Brain microvascular endothelial cell (primary cell): ENCODE measurements at places on chromosomes 5 and 9.

- DNase-seq: no peak
Observed at GRCh38 chr5:40829748-40830533, 5.1 kb downstream of the RPL37 start.

GRCh38 chr5:143496943-143497342, 93.5 kb upstream of the NR3C1 start:
- no peak for DNase-seq

GRCh38 chr5:30878746-30879145, 314.7 kb upstream of the CDH6 start:
- no peak for DNase-seq

DNA sequence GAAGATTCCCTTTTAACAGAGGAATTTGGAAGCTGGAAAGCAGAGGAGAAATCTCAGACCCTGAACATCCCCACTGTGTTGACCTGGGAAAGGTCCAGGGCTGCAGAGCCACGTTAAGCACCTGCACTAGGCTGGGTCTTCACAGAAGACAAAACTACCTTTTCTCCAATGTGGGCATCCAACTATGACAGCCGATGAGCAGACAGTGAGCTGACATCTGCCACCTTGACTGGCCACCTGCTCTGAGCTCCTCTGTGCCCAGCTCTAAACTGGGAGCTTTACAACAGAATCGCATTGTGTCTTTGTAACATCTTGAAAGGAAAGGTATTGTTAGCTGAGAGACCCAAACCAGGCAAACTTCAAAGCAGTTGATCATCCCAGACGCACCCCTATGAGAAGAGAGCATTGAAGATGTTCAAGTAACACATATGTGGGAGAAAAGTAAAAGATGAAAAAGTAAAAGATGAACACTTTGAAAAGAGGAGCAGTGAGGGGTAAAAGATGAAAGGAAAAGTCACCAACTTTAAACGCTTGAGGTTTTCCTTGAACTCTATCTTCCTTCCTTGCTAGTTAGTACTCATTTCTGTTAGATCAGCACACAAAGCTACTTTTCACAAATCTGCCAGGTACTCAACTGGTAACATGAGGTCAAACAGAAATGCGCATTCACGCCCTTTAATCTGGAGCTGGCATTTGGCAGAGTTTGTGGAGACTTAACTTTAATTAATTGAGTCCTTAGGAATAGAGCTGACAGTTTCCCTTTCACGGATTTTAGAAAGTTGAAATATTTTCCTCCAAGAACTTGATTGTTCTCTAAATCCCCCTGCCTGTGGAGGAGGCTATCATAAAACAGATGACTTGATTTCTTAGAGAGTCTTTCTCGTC, 53.2 kb upstream of the CTXN3 start:
- DNase-seq: no peak

- DNase-seq: no peak
Observed at GRCh38 chr5:176319827-176320554, 41.6 kb downstream of the KIAA1191 start.

- DNase-seq: no peak
Observed at GRCh38 chr5:168167338-168167737, 124.1 kb upstream of the WWC1 start.

- DNase-seq: no peak
Observed at GRCh38 chr5:98529321-98529720, 244.1 kb upstream of the RGMB start.

GRCh38 chr9:24698881-24699518, 153.3 kb upstream of the IZUMO3 start:
- no peak for DNase-seq
